ENCODE measurements at places on chromosomes 12 and 14. TPM values are rescaled to one million over a fixed set of nuclear protein-coding genes. Genes with fewer than 3 reads are reported as not detected.

Gene LRFN5
- total RNA-seq, result 0.05 TPM

Gene SINHCAF
- total RNA-seq, result 3.5 TPM

Gene FOXM1
- total RNA-seq, result 0.86 TPM

Gene AVPR1A
- total RNA-seq, result 14.6 TPM

Gene ITGA7
- total RNA-seq, result 16.9 TPM

Gene SERPINA4
- total RNA-seq, result 186 TPM

Gene ARG2
- total RNA-seq, result 0.48 TPM

- DNase-seq, result no peak
Observed at GRCh38 chr12:94404854-94405253, 54.8 kb downstream of the CEP83 start.

GRCh38 chr12:57242329-57242690 lies 8.7 kb downstream of the STAC3 start:
- peak; percentile 79 for DNase-seq

DNA sequence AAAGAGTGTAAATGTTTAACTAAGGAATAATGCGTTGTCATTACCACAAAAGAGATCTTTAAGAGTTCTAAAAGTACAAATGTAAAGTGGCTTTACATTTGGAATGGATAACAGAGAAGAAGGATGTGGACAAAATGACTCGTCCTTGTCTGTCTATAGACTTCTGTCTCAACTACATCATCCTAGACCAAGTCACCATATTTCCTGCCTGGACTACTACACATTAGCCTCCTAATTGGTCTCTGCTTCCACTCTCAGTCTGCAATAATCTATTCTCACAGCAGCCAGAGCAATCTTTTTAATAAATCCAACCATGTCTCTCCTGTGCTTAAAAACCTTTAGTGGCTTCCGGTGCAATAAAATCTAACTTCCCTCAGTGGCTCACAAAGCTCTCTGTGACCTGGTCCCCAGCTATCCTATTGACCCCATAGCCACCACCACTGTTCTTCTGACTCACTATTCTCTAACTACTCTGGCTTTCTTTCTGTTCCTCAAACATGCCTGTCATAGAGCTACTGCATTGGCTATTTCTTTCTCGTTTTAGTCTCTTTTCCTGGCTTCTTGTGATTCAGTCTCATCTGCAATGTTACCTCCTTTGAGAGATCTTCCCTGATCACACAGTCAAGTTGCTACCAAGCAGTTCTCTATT lies 91.1 kb downstream of the MYF5 start:
- DNase-seq, result no peak

DNA sequence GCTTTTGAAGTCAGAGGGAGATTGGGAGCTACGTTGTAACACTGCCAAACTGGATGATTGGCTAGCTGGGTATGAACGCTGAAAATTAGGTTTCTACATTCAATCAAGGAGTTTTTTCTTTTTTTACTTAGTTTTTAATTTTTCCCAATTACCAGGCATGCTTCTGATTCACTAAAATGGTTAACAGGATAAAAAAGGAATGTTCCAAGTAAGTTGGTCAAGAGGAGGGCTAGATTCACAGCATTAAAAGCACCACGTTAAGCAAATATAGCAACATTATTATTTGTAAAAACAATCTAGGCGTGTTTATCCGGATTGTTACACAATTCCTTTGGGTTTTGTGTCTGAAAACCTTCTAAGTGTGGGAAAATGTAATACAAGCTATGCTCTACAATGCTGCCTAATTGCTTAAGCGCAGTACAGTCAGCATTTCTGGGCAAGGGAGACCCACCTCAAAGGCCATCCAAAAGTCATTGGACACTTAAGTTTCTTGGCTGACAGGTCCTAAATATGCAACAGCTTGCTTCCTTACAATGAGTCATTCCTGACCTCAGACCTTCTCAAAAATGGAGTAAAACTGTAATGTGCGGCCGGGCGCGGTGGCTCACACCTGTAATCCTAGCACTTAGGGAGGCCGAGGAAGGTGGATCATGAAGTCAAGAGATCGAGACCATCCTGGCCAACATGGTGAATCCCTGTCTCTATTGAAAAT lies 1.2 kb downstream of the RPLP0 start:
- DNase-seq, result no peak

- no peak for DNase-seq
Observed at GRCh38 chr12:52183544-52183910, 8.3 kb downstream of the KRT80 start.

DNA sequence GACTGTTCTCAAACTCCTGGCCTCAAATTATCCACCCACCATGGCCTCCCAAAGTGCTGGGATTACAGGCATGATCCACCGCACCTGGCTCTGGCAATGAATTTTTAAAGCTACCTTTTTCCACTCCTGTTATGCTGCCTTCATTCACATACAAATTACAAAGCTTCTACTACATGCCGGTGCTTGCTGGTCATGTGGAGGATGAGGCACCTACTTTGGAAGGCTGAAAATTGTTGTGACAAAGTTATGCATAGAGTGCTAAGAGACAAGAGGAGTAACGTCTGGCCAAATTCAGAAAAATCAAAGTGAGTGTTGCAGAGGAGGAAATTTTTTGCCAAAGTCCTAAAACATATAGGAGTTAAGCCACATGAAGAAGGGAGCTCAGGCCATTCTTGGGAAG lies 191.7 kb upstream of the PPFIA2 start:
- DNase-seq, result no peak

GRCh38 chr14:96256407-96256806 lies 397 bp downstream of the BDKRB1 start:
- no peak for DNase-seq

DNA sequence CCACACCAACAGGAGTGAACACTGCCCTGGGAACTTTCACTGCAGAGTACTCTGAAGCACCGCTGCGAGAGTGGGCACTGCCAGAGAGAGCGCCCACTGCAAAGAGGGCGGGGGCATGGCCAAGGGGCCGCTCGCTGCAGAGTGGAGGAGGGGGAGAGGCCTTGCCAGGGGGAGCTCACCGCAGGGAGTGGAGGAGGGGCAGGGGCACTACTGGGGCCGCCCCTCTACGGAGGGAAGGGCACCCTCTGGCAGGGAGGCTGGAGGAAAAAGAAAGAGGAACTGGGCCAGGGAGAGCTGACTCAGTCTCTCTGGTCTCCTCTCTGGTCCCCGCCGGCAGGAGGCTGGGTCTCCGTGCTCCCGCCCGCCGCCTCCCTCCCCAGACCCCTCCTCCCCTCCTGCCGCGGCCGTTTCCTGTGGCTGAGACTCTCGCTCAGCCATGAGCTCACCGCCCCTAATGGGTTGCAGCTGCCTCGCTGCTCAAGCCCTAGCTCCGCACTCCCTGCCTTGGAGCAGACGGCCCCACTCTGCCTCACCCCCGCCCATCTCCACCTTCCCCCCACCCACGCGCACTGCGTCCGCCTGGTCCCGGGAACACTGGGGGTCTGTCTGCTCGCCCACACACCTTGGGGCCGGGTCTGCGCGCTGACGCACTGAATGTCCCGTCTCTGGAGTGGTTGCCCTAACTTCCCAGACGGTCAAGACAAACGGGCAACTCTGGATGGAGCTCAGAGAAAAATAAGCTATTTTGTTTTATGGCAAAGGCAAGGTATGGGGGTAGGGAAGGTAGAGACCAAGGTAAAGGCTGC lies 1.3 kb downstream of the ARHGEF40 start:
- no peak for DNase-seq

GRCh38 chr14:94237983-94238382 lies 55.1 kb downstream of the SERPINA10 start:
- DNase-seq, result no peak

- DNase-seq, result no peak
Observed at GRCh38 chr12:14802247-14802646, 1.0 kb downstream of the WBP11 start.

DNA sequence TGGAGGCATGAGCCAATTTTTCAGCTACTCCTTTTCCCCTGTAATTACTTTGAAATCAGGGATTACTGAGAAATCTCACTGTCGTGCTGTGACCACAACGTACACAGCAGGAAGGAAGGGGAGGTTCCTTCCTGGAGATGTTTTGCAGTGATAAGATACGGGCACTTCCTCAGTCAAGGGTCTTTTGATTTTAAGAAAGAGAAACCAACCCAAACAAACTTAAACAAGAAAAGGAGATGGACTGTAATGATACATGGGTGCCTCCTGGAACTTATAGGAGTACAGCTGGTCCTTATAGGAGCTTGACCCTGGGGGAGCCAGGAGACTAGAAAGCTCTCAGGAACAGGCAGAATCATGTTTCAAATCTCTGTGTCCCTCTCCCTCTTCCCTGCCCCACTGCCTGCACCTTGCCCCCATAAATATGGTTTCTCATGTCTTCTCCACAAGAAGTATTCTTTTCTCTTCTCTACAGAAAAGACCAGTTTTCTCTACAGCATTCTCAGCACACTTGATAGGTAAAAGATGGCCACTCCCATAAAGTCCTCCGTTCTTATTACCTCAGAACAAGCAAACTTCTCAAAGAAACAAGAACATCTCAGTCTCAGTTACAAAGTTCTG lies 281.1 kb upstream of the AMIGO2 start:
- DNase-seq, result no peak

DNA sequence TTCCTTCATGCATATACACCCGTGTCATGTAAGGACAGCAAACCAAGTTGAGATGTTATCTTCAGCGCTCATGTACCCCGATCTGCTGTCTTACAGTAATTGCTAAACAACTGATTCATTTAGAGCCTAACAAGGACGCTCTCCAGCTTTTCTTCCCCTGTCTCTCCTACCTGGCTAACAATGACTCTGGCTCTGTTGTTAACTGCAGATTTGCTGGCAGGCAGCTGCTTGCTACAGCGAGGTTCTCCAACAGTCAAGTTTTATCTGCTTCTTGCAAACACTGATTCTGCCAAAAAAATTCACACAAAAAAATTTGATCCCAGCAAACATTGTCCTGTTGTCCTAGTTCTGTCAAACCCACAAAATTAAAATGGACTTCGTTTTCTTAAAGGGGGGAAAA lies 101.6 kb downstream of the OTX2 start:
- DNase-seq, result no peak

GRCh38 chr12:92290350-92290695 lies 144.7 kb upstream of the BTG1 start:
- DNase-seq, result no peak

DNA sequence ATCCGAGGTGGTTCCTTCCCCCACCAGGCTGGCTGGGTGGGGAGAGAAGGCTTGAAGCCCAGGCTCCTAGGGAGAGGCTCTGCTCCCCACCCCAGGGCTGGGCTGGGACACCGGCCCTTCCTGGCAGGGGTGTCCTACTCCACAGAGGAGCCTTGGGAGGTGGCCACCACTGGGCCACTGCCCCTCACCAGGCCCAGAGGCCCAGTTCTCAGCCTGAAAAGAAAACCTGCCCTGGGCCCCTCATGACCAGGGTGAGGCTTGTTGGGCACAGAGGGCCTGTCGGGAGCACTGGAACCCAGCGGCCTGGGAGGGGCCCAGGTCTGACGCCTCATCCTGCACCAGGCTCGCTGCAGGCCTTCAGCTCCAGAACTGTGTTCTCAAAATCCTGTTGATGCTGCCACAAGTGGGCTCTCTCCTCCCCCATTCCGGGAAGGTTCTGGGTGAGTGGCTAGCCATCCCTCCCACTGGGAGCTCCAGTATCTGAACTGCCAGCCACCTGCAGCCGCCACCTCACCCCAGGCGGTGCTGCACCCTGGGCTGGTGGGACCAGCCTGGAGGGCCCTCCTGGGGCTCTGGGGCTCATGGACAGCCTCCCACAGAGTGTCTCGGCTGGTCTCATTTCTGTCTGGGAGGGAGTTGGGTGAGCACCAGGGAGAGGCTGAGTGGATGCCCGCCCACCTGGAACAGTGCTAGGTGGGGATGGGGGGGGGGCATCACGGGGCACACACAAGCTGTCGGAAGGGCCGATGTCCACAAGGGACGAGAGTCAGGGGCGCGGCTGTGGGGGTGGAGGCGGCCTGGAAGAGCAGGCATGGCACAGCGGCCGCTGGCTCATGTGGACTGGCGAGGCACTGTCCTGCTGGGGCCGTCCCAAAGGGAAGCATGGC lies 11.8 kb downstream of the BAG5 start:
- no peak for DNase-seq

DNA sequence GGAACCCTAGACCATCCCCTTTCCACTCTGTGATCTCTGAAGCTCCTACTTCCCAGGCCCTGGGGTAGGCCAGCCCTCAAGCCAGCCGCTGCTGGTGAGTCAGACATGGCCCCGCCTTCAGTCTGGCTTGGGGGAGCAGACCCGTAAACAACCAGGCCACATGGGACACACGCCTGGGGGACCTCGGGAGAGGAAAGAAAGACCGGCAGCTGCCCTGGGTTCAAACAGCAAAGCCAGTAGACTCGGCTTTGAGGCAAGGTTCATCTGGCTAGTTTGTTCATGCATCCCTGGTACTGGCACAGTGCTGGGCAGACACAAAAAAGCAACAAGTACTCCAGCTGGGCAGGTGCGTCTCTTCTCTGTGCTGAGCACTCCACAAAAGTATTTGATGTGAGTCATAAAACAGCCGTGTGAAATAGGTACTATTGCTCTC lies 101.9 kb downstream of the SETD3 start:
- DNase-seq, result no peak

DNA sequence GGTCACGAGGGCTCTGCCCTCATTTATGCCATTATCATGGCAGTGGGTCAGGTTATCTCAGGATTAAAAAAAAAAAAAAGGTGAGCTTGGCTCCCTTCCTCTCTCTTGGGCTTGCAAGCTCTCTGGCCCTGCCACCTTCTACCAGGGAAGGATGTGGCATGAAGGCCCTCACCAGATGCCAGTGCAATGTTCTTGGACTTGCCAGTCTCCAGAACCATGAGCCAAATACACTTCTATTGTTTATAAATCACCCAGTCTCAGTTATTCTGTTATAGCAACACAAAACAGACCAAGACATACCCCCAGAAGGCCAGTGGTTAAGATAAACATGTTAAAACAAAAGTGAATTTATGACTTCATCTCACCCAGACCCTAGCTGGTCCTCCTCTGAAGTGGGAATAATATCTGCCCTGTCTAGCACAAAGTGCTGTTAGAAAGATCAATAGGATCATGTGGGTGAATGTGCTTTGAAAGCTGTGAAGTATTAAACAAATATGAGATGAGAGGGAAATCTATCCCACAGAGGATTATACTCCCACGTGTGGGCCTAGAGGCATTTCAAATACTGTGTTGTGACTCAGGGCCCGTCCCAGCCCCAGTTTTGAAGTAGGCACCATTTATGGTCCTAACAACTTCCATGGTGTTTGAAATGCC lies 88.6 kb downstream of the NINJ2 start:
- no peak for DNase-seq

- DNase-seq, result no peak
Observed at GRCh38 chr12:97301576-97301975, 161.0 kb upstream of the RMST start.

All from left lobe of liver (tissue), 2 donors.